ENCODE measurements at places on chromosomes 12 and 14.

DNA sequence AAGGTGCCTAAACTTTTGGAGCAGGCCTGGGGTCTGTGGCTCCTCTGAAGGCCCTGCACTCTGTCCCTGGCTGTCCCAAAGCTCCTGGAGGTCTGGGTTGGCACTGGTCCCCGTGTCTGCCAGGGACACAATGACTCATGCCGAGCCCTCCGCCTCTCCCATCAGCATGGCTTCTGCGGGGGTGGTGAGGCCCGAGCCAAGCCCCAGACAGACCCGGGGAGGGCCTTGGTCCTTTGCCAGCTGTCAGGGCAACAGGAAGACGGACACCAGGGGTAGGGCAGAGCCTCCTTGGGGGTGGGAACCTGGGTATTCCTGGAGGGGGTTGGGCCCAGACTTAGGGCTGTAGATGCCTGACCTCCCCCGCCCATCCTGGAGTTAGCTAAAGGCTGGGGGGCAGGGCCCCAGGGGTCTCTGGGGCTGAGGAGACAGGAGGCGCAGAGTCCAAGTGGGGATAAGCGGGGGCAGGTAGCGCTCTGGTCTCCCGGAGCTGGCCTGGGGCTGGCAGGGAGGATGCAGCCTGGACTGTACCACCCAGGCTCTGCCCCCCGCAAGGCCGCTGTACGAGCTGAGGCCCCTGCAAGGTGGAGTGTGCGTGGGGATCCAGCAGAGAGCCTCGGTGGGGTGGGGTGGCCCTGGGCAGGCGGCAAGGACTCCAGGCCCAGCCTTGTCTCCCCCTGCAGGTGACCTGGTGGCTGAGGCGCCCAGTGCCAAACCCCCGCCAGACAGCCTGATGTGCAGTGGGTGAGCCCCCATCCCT is 16.4 kb upstream of the PUS1 start:
- DNase-seq, result peak; percentile 84

DNA sequence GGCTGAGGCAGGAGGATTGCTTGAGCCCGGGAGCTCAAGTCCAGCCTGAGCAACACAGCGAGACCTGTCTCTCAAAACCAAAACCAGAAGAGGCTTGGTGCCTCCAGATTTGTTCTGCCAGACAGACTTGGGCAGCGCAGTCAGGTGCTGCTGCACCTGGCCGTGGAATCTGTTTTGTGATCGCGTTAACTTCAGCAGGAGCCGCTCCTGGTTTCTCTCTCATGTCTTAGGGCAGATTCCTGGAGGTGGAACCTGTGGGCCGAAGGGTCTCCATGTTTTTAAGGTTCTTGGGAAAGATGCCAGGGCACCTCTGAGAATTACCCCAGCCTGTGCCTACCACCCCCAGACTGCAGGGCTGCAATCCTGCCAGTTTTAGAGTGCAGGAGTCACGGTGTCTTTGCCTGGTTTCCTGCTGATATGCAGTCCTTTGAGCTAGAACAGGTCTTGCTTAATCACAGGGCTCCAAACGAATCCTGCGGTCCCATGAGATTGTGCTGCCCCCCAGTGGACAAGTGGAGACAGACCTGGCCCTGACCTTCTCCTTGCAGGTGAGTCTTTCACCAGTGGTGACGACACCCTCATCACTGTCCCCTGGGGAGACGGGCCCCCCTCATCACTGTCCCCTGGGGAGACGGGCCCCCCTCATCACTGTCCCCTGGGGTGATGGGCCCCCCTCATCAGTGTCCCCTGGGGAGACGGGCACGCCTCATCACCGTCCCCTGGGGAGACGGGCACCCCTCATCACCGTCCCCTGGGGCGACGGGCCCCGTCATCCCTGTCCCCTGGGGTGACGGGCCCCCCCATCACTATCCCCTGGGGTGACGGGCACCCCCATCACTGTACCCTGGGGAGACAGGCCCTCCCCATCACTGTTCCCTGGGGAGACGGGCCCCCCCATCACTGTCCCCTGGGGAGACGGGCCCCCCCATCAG is 37.6 kb downstream of the PACS2 start:
- DNase-seq, result peak; percentile 78

GRCh38 chr12:94929780-94930179 is 73.7 kb downstream of the NDUFA12 start:
- no peak for DNase-seq

DNA sequence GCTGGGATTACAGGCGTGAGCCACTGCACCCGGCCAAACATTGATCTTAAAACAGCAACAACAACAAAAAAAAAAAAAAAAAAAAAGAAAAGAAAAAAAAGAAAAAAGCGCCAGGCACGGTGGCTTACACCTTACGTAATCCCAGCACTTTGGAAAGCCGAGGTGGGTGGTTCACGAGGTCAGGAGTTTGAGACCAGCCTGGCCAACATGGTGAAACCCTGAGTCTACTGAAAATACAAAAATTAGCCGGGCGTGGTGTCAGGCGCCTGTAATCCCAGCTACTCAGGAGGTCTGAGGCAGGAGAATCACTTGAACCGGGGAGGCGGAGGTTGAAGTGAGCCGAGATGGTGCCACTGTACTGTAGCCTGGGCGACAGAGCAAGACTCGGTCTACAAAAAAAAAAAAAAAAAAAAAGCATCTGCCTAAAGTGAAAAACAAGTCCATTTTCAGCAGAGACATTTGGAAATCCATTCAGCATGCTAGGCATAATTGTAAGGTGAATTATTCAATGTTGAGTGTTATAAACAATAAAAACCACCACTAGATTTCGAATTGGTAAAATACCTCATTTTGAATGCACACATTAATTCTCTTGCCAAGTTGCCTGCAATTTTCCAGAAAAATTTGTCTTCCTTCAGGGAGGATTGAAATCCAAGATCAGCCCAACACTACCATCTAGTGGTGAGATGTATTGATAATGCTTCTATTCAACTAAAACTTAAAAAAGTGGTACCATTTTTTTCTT is 8.0 kb upstream of the CERS5 start:
- DNase-seq, result peak; percentile 64

DNA sequence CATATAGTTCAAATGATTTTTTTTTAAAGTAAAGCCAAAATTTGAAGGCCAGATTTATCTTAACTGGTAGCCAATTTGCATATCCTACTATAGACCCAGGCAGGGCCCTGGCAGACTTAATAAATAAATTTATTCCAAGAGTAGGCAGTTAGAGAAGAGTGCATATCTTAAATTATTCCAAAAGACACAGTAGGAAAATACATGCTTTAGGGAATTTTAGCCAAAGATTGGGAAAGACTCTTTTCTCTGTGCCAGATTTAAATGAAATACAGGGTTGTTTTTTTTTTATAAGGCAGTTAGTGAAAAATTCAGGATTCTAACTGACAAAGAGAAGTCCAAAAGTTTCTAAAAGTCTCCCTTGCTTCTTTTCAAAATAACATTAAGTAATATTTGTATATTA is 65.5 kb downstream of the ST8SIA1 start:
- no peak for DNase-seq

DNA sequence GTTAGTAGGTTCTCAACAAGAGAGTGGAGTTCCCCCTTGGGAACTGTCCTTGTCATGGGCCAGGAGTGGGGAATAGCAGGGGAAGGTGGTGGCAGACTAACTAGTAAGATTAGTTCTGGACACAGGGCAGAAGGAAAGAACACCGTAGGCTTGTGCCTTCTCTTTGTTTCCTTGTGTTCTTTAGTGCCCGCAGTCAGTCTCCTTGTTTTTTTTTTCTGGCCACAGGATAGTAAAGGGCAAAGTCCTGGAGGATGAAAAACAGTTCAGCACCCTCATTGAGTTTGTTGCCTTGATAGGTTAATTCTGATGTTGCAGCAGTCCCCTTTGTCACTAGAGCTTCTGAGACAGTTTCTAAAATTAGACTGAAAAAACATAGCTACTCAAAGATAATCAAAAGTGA is 8.4 kb downstream of the PEX5 start:
- DNase-seq, result no peak

DNA sequence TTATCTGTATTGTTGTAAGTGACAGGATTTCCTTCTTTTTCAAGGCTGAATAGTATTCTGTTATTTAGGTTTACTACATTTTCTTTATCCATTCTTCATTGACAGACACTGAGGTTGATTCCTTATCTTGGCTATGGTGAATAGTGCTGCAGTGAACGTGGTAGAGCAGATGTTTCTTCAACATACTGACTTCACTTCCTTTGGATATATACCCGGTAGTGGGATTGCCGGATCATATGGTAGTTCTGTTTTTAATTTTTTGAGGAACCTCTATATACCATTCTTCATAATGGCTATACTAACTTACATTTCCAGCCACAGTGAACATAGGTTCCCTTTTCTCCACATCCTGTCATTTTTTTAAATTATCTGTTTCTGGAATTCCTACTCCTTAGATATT is 21.8 kb downstream of the DERA start:
- DNase-seq, result no peak

GRCh38 chr12:51244269-51244668 is 5.6 kb downstream of the DAZAP2 start:
- DNase-seq, result peak; percentile 13

GRCh38 chr14:54105406-54105805 is 148.8 kb upstream of the BMP4 start:
- DNase-seq, result no peak

- DNase-seq, result no peak
Observed at GRCh38 chr14:49907186-49907585, 14.3 kb downstream of the ARF6 start.

DNA sequence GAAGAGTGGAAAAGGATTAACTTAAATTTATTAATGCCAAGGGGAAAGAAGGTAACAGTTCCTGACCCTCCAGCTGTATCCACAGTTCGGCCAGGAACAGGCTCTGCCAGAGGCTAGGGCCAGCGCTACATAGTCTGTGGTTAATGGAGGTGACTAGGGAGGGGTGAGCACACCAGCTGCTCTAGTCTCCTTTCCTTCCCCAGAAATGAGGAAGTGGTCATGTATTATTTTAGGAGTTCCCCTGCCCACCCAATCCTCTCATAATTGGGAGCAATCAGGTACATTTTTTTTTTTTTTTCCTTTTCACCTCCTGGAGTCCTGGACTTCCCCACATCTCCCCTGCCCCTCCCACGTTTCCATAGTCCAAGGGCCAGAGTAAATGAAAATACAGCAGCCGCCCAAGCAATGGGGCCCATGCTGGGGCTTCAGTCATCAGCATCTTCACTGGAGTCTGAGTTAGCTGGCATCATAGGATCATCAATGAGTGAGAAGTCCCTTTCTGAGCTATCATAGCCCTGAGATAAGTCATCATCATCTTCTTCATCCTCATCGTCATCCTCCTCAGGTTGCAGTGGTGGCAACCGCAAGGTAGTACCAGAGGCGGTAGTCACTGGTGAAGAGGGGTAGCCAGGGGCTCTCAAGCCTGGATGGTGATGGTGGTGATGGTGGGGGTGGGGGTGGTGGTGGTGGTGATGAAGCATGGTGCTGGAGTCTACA is 1.5 kb upstream of the SUPT16H start:
- no peak for DNase-seq

GRCh38 chr14:75993567-75994041 is 8.0 kb downstream of the IFT43 start:
- no peak for DNase-seq

- DNase-seq, result no peak
Observed at GRCh38 chr14:30528778-30529642, 29.9 kb upstream of the G2E3 start.

GRCh38 chr12:58291106-58291505 is 349.7 kb downstream of the ATP23 start:
- no peak for DNase-seq

DNA sequence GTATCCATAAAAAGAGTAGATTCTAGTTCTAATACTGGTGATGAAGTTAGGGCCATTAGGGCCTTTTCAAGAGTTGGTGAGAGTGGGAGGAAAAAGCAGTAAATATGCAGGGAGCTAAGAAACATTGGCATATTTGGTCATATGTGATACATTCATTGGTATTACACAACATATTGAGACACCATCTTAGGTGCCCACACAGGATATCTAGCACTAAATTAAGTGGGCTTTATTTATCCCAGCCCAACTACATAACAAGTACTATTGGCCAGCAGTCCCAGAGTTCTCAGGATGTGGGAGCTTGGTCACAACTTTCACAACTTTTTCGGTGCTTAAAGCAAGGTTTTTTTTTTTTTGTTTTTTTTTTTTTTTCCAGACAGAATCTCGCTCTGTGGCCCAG is 2.0 kb upstream of the ING4 start:
- DNase-seq, result no peak

DNA sequence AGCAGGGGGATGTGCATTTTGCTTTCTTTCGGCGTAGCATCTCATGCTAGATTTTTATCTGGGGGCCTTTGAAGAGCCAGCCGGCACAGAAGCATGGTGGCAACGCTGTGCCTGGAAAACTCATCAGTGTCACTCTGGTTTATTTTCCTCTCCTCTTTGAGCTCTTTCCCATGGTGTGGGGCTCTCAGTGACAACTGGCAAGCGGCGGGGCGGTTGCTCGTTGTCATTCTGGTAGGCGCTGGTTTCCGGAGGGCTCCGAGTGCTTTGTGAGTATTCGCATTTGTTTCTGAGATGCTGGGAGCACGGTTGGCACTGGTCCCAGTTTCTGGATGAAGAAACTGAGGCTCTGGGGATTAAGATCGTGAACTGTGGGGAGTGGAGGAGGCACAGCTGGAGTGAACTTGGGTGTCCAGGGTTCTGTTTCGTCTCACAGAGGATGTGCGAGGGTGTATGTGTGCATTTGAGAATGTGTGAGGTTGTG is 23.3 kb downstream of the TPCN1 start:
- DNase-seq, result no peak

GRCh38 chr14:100539003-100539660 is 48.1 kb downstream of the BEGAIN start:
- no peak for DNase-seq

GRCh38 chr14:36506732-36507614 is 13.1 kb downstream of the NKX2-1 start:
- no peak for DNase-seq

- no peak for DNase-seq
Observed at GRCh38 chr14:104100171-104101085, 14.9 kb downstream of the ASPG start.

Data from HFFc6 (cell line).